Fibroblast of skin of scalp (primary cell): ENCODE measurements at places on chromosomes 12 and 14.

DNA sequence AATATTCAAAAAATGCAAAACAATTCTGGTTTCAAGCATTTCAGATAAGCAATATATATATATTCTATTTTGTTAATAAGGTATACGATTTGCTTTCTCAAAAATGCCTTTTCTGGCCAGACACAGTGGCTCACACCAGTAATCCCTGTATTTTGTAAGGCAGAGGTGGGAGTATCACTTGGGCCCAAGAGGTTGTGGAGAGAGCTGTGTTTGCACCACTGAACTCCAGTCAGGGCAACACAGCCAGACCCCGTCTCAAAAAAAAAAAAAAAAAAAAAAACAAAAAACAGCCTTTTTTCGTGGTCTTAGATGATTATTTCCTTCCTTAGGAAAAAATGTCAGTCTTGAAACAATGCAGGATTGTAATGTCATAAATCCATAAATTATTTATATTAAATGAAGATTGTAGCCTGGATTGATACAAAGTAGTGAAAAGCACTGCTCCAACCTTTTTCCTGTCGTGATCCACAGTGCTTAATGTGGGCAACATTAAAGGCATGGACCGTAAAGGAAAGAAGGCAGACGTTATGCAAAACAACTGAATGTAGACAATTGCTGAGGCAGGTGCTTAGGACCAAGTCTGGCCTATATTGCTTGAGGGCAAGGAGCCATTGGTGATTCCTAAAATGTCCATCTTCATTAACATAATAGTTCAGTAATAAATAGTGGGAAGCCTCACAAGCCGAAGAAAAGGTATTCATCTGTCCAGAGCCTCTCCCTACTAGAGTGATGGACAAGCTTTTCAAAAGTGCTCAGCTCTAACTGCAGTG, 36.8 kb downstream of the RAD52 start:
- no peak for DNase-seq

DNA sequence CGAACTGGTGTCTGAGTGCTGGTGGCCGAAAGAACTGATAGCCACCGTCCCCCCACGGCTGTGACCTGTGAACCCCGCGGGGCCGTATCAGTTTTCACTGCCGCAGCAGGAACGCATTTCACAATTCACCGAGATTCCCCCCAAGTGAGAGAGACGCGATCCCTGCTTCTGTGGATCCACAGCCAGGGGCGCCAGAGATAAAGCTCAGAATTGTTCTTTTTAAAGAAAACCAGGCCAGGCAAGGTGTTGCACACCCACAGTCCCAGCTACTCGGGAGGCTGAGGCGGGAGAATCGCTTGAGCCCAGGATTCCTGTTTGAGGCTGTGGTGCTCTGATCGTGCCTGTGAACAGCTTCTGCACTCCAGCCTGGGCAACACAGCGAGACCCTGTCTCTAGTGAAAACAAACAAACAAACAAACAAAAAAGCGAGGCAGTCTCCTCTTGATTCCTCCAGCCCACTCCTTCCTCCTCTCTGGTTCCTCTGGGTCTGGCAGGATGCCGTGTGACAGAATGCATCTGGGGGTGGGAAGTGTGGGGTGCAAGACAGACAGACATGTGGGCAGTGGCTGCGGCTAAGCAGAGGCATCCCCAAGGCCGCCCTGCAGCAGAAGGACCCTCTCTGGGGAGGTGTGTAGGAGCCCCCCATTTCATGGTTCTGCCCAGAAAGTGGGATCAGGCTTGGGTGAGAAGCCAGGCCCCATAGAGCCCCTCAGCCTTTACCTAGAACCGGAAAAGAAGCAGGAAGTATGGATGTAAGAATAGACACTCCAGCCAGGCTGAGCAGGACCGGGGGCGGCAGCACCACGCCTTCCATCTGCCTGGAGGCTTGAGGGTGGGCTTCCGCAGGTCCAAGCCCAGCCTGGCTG, 39.2 kb upstream of the PPP1R13B start:
- no peak for DNase-seq

DNA sequence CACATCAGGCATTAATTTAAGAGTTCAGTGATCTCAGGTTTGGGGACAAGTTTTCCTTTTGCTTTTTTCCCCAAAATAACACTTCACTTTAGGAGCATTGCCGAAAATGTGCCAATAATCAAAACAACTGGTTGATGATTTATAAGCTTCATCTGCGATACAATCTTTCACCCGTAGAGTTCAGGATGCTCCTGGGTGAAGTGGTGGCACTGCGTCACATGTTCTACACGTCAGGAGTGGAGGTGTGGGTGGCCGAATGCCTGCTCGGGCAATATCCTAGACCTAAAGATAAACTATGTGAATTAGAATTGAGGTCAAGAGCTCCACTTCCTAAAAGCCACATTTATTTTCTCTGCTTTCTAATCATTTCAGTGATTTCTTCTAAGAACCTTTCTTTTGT, 70.9 kb upstream of the DICER1 start:
- no peak for DNase-seq

- no peak for DNase-seq
These were observed 797.3 kb downstream of the SLC16A7 start for GRCh38 chr12:60393093-60393492.

GRCh38 chr14:89730687-89731086, 223.8 kb downstream of the EFCAB11 start:
- no peak for DNase-seq

DNA sequence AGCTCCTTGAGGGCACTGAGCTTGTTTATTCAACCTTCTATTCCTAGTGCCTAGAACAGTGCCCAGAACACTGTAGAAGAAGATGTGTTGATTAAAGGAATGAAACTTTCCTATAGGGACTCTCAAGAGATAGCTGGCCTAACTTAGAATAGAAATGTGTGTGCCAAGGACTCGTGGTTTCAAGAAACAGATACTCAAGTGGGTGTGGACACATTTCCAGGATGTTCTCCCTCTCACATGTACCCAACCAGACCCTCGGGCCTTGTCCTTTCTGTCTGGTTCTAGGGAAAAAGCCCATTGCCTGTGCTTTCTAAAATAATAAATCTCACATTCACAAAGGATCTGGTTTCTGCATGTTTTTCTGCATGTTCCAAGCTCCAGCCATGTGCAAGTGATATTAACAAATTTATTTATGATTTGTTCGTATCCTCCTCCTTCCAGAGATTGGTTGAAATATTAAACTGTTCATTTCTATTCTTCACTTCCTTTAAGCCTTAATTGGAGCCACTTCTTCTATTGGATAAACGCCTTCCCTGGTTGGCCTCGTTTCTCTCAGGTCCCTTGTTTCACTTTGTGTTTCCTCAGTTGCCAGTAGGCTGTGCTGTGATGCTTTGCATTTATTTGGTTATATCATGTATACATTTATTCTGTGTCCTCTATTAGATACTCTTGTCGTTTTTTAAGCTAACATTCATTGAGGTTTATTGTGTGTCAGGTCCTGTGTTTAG, 89.8 kb downstream of the CRADD start:
- DNase-seq = peak; percentile 80

- no peak for DNase-seq
These were observed 146.2 kb downstream of the BCL11B start for GRCh38 chr14:99125616-99126431.

DNA sequence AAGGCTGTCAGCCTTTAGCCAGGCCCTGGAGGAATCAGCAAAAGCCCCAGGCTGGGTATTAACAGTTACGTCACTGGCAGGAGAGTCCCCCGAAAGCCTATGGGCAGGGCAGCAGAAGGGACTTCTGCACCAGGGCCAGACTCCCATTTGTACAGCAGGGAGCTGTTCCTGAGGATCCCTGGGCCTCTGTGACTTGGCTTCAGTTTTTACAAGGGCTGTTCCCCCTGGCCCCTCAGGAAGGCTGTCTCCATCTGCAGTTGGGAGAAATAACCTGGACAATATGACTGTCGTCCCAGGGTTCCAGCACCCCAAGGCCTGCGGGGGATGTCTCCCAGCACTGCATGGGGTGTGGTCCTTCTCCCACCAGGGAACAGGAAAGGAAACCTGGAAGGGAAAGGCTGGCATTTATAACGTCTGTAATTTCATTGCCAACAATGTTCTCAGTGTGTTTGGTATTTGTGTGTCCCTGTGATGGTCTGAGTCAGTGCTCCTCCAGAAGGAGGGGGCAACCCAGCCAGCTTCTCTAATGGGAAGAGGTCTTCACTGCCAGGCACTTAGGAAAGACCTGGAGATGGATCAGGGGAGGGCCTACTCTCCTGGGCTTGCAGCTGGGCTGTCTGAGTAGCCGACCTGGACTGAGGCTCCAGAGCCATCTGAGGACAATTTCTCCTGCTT, 42.4 kb downstream of the ERH start:
- peak; percentile 55 for DNase-seq

DNA sequence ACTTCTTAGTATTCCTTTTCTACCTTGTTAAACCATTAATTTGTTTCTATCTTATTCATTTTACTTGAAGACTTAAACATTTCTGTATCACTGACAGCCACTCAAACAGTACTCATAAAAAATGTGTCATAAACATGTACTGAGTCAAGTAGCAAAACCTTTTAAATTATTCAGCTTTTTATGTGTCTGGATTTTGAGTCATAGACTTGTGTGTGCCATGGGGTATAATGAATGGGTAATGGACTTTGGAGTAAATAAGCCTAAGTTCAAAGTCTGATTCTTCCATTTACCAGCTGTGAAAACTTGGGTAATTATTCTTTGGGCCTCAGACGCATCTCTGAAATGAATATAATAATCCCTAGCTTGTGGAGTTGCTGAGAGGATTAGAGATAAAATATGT, 199.0 kb downstream of the RAD51B start:
- no peak for DNase-seq

GRCh38 chr12:105882404-105882803, 256.4 kb downstream of the NUAK1 start:
- DNase-seq = peak; percentile 44
